ENCODE measurements at places on chromosomes 3 and 15. TPM values are rescaled to one million over a fixed set of nuclear protein-coding genes. Genes with fewer than 3 reads are reported as not detected.

DNA sequence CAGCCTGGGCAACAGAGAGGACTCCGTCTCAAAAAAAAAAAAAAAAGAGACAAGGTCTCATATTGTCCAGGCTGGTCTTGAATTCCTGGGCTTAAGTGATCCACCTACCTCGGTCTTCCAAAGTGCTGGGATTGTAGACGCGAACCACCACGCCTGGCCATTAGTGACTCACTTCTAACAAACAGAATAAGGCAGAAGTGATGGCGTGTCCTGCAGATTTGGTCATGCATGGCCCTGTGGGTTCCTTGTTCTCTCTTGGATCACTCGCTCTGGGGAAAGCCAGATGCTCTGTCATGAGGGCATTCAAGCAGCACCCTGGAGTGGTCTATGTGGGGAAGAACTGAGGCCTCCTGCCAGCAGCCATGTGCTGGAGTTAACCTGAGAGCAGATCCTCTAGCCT, 27.4 kb upstream of the TJP1 start:
- H3K27me3 ChIP-seq, result peaks cover 13% of the 10 kb centered on the region
- no peak overlapping the region for H3K4me3 ChIP-seq
- no peak for DNase-seq

DNA sequence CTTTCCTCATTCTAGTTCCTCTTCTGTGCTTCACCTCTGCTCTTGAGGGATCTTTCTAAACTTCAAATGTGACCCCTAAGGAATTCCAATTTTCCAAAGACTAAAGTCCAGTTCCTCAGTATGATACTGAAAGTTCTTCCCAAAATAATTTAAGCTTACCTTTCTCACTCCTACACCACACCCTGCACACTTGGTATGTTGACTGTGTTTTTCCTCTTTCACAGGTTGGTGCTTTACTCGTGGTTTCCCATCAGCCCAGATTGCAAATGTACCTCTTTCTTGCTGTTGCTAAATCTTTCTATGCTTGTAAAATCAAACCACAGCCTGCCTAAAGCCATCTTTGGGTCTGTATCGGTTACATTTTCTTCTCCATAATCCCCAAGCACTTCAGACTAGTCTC, 30.5 kb upstream of the CLDN16 start:
- DNase-seq, result no peak
- no peak overlapping the region for H3K4me3 ChIP-seq
- H3K4me1 ChIP-seq, result no peaks in the 10 kb centered on the region
- peaks cover 2% of the 10 kb centered on the region for H3K27me3 ChIP-seq
- no peak overlapping the region for H3K27ac ChIP-seq

DNA sequence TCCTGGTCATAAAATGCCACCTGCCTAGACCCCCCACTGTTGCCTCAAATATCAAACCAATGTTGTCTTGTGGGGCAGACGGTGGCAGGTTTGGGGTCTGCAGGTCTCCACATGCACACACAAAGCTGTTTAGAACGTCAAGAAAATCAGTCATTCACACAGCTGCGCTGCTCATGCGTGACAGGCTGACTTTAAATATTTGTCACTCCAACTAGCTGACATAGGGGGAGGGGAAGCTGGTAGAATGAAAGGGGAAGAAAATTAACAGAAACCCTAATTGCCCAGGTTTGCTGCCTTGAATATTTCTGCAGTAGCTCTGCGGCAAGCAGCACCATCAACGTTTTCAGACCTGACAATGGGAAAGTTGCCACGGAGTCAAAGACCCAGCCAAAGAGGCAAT, 201.8 kb downstream of the ABHD5 start:
- H3K27ac ChIP-seq, result no peak overlapping the region
- H3K4me3 ChIP-seq, result no peak overlapping the region
- H3K36me3 ChIP-seq, result no peaks in the 10 kb centered on the region
- peaks cover 21% of the 10 kb centered on the region for H3K4me1 ChIP-seq

- H3K36me3 ChIP-seq, result no peaks in the 10 kb centered on the region
- no peak for DNase-seq
- no peaks in the 10 kb centered on the region for H3K4me1 ChIP-seq
- no peak overlapping the region for H3K4me3 ChIP-seq
- H3K27ac ChIP-seq, result no peak overlapping the region
Observed at GRCh38 chr15:73844356-73844755, 29.0 kb upstream of the TBC1D21 start.

DNA sequence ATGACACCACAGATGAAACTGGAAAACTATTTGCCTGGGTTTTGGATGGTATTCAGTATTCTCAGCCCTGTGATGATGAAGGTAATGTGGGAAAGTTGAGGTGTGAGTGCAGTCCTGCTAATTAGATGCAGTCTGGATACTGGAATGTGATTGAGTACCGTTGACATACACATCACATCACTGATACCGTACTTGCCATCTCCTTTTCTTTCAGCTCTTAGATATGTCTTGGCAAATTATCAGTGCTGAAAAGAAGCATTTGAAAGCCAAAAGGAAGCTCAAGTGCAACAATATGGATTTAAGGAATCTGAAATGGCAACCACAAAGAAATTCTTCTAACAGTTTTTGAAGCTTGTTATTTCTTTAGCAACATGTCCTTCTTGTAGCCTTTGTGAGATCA, 381.4 kb upstream of the TGFBR2 start:
- no peak overlapping the region for H3K4me3 ChIP-seq
- no peak overlapping the region for H3K27ac ChIP-seq
- no peaks in the 10 kb centered on the region for H3K36me3 ChIP-seq
- peaks cover 25% of the 10 kb centered on the region for H3K4me1 ChIP-seq
- no peak for DNase-seq
- H3K27me3 ChIP-seq, result no peaks in the 10 kb centered on the region

- peaks cover 2% of the 10 kb centered on the region for H3K36me3 ChIP-seq
- no peak overlapping the region for H3K4me3 ChIP-seq
- H3K4me1 ChIP-seq, result peaks cover 7% of the 10 kb centered on the region
- no peak for DNase-seq
- no peaks in the 10 kb centered on the region for H3K27me3 ChIP-seq
Observed at GRCh38 chr3:189342811-189343210, 171.0 kb downstream of the TPRG1 start.

DNA sequence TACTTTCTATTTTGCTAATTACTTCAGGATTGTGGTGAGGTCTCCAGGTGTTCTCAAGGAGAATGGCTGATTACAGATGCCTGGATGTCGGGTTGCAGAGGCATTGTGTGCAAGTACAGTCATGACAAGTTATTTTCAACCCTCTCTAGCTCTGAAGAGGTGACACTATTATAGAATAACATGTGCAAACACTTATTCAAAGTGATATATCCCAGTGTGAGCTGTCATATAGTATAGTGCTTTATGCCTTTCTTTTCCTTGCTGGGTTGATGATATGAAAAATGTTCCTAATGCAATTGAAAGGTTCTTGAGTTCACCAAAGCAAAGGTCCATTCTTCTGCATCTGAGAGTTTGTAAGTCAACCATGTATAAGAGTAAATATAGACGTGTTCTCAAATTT, 167.2 kb downstream of the SPATA16 start:
- DNase-seq, result no peak
- H3K27me3 ChIP-seq, result peaks cover 2% of the 10 kb centered on the region
- H3K36me3 ChIP-seq, result no peaks in the 10 kb centered on the region
- H3K4me1 ChIP-seq, result no peaks in the 10 kb centered on the region

ATP13A5 gene
- not detected for polyA plus RNA-seq
